ENCODE measurements at places on chromosomes 7 and 10.

- no peak for DNase-seq
Observed at GRCh38 chr7:116100626-116101025, 70.1 kb upstream of the TFEC start.

DNA sequence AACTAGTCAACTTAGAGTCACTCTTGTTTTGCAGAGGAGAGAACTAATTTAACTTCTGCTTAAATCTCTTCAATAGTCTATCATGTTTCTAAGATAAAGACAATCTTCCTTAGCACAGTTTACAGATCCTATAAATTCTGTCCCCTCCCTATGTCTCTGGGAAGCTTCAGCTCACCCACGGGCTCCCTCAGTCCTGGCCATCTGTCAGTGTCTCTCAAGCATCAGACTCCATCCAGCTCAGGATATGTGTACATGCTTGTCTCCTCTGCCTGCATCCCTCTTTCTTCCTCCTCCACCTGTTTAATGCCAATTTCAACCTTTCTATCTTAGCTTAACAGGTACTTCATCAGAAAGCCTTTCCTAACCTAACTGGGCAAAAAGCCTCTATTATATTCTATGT lies 177.1 kb upstream of the PTER start:
- no peak for DNase-seq

DNA sequence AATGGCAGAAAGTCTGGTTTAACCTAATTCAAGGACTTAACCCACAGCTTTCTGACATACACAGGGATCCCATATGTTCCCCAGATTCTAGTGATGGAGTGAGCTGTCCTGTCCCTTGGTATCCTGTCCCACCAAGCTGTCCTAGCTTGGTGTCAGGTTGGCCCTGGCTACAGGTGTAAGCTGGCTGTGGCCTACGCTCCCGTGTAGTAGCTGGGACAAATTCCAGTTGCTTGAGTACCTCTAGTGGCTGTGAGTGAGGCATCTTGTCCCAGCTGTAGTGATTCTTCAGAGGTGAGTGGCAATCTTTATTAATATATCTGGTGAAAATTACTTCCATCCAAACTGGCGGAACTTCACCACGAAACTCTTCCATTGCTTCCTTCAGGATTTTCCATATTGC lies 105.2 kb upstream of the FAM171A1 start:
- DNase-seq = no peak

GRCh38 chr10:19431622-19432351 lies 383.2 kb downstream of the MALRD1 start:
- no peak for DNase-seq
